ENCODE measurements at places on chromosomes 16 and 17. TPM values are rescaled to one million over a fixed set of nuclear protein-coding genes. Genes with fewer than 3 reads are reported as not detected.

COQ7 gene
- total RNA-seq: 13.1 TPM

KCNH6 gene
- total RNA-seq: not detected

CMTM2 gene
- total RNA-seq: not detected

SLC5A11 gene
- not detected for total RNA-seq

CD300C gene
- total RNA-seq: not detected

SMPD3 gene
- 0.10 TPM for total RNA-seq

HSBP1 gene
- 150 TPM for total RNA-seq

ZNF469 gene
- under 0.01 TPM for total RNA-seq

SRCAP gene
- 16.0 TPM for total RNA-seq

CACNG3 gene
- total RNA-seq: not detected

PRSS27 gene
- total RNA-seq: 0.21 TPM

DNA sequence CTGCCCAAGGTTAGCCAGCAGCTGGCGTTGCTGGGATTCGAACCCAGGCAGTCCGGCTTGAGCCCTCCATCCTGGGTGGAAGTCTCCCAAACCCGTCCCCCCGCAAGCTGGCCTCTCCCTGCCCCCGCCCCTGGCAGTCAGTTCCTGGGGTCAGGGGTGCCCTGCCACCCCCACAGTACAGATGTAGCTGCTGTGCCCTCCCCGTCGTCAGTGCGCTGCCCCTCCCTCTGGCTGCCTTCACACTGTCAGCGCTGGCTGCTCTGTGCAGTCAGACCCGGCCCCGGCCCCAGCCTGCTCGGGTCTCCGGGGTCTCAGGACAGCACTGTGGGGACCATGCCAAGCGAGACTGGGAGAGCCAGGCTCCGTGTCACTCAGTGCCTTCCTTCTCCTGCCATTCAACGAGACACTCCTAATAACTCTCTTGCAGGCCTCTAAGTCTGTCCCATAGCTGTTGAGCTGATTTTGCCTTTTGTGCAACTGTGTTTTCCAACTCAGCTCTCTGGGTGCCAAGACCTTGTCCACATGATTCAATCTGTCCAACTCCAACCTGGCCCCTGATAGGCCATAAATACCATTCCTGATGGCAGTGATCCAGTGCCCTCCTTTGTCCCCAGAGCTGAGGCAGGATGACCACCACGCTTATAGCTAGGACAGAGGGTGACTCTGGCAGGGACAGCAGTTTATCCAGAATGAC, 55.5 kb upstream of the IL34 start:
- no peak for DNase-seq

DNA sequence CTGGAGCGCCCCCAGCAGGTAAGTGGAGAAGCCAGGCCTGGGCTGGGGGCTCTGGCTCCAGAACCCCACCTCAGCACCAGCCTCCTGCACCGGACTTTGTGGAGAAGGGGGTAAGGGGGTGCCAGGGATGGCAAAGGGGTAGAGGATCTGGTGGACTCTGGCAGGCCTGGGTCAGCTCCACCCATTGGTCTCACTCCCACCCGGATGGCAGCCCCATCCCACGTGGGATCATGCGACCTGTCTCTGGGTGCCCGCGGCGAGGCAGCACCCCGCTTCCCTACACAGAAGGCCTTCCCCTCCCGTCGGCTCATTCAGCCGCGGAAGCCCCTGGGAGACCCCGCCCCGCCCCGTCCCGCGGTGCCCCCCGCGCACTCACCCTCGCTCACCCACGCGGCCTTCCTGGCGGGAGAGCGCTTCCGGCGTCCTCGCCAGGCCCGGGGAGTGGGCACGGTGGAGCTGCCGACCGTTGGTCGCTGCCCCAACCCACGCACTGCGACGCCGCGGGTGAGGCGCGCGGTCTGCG, 498 bp upstream of the PLEKHG4 start:
- no peak for DNase-seq

- no peak for DNase-seq
Observed at GRCh38 chr17:36808180-36808661, 129.1 kb upstream of the LHX1 start.

- no peak for DNase-seq
Observed at GRCh38 chr16:86303787-86304678, 206.3 kb upstream of the FOXF1 start.

GRCh38 chr17:60352569-60352968, 39.4 kb downstream of the USP32 start:
- DNase-seq: no peak

- DNase-seq: no peak
Observed at GRCh38 chr17:46026166-46027047, 27.4 kb downstream of the STH start.

GRCh38 chr17:7589204-7589868, 558 bp downstream of the SOX15 start:
- DNase-seq: peak; percentile 80

DNA sequence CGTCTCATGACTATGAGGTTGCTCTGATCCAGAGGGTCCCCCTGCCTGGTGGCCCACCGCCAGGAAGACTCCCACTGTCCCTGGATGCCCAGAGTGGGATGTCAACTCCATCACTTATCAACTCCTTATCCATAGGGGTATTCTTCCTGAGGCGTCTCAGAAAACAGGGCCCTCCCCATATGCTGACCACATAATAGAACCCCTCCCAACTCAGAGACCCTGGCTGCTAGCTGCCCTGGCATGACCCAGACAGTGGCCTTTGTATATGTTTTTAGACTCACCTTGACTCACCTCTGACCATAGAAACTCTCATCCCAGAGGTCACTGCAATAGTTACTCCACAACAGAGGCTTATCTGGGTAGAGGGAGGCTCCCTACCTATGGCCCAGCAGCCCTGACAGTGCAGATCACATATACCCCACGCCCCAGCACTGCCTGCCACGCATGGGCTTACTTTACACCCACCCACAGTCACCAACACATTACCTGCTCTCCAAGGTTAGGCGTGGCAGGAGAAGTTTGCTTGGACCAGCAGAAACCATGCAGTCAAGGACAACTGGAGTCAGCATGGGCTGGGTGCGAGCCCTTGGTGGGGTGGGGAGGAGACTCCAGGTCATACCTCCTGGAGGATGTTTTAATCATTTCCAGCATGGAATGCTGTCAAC, 2.3 kb upstream of the G6PC1 start:
- DNase-seq: no peak

DNA sequence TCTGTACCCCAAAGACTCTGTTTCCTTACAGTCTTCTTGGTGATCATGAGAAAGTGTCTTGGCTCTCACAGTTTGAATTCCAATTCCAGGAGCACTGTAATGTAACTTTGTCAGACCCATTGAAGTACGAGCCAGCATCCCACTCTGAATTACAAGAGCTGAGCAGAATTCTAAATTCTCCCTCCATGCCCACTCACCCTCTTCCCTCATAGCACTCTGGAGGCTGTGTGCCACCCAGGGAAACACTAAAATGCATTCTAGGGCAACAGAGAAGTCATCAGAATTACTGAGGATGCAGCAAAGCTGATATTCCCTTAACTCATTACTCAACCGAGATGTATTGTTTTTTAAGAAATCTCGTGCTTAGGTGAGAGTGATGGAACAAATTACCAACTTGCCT, 154.1 kb downstream of the SHISA9 start:
- no peak for DNase-seq

DNA sequence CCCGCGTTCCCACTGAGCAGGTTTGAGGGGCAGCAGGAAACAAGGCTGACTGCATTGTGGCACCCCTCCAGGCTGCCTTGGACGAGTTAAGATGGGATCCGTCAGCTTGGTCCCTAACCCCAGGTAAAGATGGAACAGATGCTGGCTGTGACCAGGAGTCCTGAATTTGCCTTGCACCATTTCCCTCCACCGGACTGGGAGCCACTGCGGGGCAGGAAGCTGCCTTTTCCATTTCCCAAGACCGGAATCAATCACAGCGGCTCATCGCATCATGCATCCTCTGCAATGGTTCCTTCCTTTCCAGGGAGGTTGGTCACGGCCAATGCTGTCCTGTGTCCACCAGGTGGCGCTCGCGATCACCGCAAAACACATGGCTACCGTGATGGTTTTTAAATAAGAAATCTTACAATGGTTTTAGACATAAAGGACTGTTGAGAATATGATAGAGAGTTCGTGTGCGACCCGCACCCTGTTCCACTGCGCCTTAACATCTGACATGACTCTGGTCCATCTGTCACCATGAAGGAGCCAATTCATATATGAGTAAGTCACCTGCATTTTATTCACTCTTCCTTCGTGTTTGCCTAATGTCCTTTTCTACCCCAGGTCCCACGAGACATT, 6.8 kb upstream of the MEAK7 start:
- DNase-seq: peak; percentile 59

DNA sequence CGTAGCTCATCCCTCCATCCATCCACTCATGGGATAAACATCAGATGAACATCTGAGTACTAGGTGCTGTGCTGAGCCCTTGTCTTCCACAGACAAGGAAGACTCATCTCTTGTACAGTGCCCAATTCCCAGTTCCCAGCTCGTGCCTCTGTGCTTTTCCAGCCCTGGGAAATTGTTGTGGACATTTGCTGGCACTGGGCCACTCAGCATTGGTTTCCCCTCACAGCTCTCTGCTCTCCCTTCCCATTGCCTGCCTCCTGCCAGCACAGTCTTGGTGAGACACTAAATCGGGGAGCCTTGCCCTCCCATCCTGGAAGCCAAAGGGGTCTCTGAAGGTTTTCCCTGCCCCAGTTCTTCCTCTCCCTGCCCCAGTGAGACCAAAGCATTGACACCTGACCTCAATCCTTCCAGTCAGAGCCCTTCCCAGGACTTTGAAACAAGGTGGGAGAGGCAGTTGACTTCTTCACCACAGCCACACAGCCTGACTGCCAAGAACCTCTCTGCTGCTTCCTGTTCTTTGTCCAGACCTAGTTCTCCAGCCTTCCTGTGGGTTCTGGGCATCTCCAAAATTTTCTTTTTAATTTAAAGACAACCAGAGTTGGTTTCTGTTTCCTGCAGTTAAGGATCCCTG, 50.2 kb downstream of the WSB1 start:
- no peak for DNase-seq

DNA sequence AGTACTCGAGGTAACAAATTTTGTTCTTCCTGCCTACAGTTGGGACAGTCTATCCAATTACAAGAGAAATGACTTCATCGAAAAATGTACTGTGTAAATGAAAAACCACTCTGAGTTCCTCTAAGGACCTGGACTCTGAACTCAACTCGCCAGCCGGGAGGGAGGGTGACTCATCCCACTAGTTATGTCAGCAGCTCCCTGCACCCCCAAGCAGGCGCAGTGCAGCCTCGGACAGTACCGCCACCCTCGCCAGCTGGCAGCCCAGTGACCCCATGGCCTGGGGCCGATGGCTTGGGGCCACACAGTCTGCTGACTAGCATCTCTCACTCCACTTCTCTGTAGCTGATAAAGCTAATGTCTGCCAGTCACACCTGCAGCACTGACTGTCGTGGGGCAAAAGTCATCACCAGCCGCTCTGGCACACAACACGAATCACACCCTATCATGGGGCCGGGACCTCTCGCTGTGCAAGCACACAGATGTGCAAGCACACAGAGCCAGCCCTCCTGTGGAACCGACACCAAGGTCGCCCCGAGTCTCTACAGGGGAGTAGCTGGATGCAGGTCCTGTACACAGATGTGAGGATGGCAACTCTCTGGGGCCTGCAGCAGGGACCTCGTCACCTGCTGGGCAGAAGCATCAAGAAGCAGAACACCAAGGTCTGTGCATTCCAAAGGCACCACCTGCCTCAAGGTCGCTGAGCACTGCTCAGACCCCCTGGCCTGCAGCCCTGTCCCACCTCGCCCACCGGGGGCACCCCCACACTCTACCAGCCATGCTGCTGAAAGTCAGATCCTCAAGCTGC, 5.7 kb downstream of the CSNK1D start:
- peak; percentile 75 for DNase-seq

DNA sequence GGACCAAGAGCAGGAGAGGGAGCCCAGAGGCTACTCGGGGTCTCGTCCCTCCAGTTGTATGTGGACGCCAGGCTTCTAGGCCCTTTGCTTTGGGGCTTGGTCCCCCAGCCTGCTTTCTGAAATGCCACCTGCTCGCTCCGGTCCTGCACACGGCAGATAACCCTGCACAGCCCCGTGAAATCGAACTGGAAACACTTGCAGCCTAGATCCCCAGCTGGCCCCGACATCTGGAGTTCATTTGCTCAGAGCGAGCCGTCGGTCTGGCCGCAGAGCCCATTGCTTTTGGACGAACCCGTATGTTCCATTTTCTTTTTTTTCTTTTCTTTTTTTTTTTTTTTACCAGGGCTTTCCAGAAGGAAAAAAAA, 22.9 kb downstream of the C1QTNF1 start:
- no peak for DNase-seq

GRCh38 chr16:73840728-73841127, 455.9 kb upstream of the PSMD7 start:
- no peak for DNase-seq

Data from foreskin keratinocyte (primary cell).